ENCODE measurements at places on chromosomes 12 and 14.

DNA sequence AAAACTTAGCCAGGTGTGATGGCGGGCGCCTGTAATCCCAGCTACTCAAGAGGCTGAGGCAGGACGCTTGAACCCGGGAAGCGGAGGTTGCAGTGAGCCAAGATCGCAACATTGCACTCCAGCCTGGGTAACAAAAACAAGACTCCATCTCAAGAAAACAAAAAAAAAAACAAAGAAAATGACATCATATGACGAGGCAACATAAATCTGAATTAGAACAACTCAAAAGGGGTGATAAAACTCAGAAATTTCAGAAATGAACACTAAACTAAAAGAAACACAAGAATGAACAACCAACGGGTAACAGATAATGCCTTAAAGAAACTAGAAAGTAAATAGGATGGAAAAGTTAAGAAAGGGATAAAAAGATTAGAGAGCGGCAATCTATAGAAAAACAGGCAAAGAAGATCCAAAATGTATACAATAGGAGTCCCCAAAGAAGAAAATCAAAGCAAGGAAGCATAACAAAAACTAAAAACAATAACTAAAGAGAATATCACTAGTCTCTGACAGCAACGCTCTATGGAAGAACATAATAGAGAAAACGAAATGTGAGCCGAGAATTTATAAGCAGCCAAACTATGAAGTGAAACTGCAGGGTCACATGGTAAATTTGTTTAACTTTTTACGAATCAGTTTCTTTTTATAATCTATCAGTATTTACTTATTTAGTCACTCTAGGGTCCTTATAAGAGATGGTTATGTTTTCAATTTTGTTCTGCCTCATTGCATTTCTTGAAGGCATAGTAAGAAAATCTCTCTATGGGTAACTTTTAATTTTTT is 45.7 kb downstream of the SPPL3 start:
- DNase-seq: no peak

GRCh38 chr14:30389134-30389876 is 169.7 kb upstream of the G2E3 start:
- DNase-seq: no peak

DNA sequence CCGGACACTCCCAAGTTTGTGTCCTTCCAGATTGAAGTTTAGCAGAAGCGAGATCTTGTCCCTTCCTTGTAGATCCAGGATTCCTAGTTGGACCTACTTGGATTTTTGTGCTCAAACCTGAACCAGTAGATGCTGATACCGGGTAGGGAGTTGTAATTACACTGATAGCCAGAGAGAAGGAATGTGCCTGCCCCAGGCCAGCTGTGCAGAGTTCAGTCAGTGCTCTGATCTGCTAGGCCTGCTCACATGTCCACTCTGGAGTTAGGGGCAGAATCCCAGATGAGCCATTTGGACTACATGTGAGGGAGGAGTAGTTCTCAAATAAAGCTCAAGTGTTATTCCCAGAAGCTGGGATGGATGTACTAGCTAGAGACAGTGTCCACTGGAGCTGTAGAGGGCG is 65.7 kb downstream of the PRKCH start:
- no peak for DNase-seq

DNA sequence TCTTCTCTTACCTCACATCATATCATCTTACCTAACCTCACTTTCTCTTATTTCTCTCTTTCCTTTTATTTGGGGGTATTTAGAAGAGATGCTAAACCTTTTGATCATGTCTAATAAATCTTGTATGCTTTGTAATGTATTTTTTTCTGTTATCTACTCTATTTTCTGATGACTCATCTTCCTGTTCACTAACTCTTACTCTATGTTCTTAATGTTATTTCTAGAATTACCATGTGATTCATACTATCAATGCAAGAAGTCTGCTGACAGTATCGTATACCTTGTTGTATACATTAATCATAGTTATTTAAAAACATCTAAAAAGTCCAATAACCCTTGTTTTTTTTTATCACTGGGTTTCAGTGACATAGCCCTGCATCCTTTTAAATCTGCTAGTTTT is 62.3 kb downstream of the MGAT4C start:
- no peak for DNase-seq

DNA sequence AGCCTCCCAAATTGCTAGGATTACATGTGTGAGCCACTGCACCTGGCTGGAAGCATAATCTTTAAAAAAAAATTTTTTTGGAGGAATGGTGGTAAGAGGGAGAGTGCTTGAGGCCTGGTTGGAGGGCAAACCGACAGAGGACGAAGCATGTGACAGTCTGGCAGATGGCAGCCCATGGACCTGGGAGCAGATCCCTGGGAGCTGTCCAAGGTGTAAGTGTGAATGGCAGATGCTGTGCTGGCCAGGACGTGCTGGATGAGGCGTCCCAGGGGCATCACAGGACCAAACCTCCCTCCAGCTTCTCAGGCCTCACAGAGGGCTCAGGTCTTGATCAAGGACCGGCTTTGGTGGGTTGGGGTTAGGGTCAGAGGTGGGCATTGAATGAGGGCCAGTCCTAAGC is 128.4 kb upstream of the NCOR2 start:
- no peak for DNase-seq

- DNase-seq: no peak
Measured at GRCh38 chr14:80695869-80696268, 245.7 kb downstream of the CEP128 start.

GRCh38 chr14:102571043-102571442 is 21.4 kb upstream of the RCOR1 start:
- DNase-seq: no peak

DNA sequence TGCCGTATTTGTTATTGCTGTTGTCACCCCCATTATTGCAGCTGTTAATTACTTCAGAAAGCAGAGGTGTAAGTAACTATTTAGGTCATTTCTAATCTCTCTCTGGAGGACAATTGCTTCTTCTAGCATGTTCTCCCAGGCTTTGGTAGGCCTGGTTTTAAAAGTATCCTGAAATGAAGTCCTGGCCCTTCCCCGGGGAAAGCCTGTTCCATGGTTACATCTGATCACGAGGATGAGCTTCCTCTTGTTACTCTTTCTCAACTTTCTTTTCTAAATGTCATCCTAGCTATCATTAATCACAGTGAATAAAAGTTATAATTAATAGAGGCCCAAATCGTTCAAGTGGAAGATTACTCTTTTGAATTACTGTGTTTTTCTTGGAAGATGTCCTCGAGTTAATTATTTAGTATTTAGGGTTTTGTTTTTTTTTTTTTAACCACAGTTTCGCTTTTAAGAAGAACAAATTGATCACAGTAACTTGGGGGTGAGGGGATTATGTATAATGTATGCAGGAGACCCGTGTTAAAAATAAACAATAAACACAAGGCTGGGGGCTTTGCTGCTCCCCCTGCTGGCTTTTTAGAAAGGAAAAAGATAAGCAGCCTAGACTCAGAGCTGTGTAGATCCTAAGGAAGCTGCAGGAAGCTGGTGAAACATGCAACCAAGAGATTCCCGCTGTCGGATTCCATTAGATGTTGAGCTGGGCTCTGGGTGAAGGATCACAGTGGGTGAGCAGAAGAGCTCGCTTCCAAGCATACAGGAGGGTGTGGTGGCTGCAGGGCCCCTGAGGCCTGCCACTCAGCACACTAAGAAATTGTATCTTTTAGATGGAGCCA is 420.1 kb downstream of the FUT8 start:
- DNase-seq: no peak

GRCh38 chr14:99065551-99065950 is 206.4 kb downstream of the BCL11B start:
- no peak for DNase-seq

GRCh38 chr12:104478396-104479122 is 21.8 kb downstream of the CHST11 start:
- DNase-seq: no peak

Data from activated T-helper 9 cell treated with anti-CD3 and anti-CD28 coated beads, Interleukin-2, amount 50 U/mL, for 16 hours (primary cell).